Activated CD8-positive, alpha-beta memory T cell treated with anti-CD3 and anti-CD28 coated beads, Interleukin-2, amount 10 ng/mL, durations not matched to agents 7 days and 5 days (primary cell): ENCODE measurements at places on chromosomes 6 and 20.

GRCh38 chr20:24477831-24478547, 8.6 kb downstream of the SYNDIG1 start:
- no peak for DNase-seq

DNA sequence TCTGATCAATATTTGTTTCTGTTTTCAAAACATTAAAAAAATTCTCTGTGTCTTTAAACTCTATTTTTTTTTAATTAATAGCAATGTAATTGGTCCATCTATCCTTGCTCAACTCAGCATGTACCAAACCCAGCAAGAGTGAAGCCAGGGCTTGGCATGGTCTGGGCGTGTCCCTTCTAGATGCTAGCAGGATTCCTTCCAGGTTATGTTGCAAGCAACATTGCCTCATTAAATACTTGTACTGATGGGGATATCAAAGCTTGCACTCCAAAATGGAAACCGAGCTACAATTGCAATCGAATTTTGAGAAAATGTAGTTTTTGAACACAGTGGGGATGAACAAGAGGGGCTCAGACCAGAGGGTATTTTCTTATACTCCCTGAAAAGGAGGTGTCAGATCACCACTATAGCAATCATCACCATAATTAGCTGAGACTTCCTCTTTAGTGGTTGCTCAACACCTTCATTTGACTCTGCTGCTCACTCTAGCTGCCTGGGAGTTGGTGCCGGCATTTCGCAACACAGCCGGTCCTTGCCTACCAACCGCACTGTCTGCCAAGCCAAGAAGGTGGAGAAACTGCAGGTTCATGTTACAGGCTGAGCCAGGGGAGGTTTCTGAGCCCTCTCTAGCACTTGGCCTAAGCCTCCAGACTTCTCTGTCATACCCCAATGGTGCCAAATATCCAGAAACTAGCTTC, 67.8 kb upstream of the RALGAPA2 start:
- DNase-seq: no peak

- peak; percentile 58 for DNase-seq
Measured at GRCh38 chr6:138944412-138944811, 43.6 kb downstream of the REPS1 start.

DNA sequence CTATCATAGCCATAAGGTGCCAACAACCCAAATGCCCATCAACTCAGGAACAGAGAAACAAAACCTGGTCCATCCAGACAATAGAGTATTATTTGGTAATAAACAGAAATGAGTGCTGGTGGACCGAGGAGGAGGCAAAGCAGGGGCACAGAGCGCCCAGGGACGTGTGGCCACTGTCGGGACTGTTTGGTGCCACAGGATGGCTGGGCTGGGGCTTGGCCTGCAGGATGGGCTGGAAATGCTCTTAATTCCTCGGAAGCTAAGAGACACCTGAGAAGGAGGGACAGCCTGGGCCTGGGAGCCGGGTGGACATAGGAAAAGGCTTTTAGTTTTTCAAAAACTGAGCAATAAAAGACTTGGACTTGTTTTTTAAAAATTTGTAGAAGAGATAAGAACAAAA, 216.4 kb downstream of the DLL1 start:
- no peak for DNase-seq

- DNase-seq: no peak
Measured at GRCh38 chr6:70667256-70667710, 400 bp upstream of the SMAP1 start.

GRCh38 chr20:10329387-10330005, 104.5 kb downstream of the MKKS start:
- DNase-seq: no peak

- no peak for DNase-seq
Measured at GRCh38 chr20:53294804-53295203, 298.8 kb downstream of the ZNF217 start.

- DNase-seq: no peak
Measured at GRCh38 chr20:298776-299391, 1.5 kb downstream of the ZCCHC3 start.

DNA sequence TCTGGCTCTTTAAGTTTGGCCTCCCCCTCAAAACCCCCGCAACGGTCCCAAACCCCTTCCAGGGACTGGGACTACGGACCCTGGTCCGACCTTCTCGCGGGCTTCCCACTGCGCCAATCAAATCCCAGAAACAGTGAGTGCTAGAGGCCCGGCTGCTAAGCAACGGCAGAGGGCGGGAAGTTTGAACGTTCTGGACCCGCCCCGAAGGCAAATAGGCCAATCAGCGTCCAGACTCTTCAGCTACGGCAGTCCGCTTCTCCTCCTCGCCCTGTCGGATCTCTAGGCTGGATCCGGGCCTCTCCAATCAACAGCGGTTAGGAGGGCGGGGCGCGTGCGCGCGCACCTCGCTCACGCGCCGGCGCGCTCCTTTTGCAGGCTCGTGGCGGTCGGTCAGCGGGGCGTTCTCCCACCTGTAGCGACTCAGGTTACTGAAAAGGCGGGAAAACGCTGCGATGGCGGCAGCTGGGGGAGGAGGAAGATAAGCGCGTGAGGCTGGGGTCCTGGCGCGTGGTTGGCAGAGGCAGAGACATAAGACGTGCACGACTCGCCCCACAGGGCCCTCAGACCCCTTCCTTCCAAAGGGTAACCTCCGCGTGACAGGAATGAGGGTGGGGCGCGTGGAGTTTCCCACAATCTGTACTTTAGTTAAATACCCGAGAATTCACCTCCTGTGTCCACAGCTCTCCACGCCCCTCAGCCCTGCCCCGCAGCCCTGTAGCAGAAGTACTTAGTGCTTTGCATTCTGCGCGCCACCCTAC, at the start of gene MSH5:
Gene MSH5, plus strand, starts transcription at position 367 of the 758 bp plus-strand sequence. CDS start 462 bp downstream, outside the sequence.
- DNase-seq: peak; percentile 99

DNA sequence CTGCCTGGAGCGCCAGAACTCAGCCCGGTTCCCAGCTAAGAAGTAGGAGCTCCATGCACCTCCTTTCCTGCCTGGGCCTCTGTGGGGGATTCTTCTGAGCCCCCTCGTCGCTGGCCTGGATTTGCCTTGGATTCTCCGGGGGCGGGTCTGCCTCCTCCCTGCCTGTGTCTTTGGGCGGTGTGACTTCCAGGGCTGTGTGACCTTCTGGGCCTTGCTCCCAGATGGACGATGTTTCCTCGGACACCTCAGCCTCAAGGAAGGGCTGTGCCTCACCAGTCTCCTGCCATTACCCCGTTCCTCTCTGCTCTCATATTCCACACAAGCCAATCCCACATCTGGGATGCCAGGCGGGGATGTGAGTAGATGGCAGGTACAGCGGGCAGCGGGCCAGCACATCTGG, 76.8 kb downstream of the ERMARD start:
- DNase-seq: peak; percentile 37

DNA sequence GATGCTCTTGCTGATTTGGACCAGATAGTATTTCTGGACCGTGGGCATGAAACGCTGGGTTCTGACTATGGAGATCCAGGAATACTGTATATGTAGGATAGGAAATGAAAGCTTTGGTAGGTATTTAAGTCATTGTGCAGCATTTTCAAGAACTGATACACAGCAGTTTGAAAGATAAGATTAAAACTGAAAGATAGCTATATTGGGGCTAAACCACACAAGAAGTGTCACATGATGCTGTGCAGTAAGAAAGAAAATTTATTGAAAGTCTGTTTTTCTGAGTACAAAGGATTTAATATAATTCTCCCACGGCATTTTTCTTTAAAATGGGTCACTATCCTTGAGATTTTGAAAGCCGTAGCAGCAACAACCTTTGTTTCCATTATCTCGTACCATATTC, 305 bp downstream of the IL17A start:
- no peak for DNase-seq

GRCh38 chr20:38272961-38273360, 12.4 kb upstream of the KIAA1755 start:
- no peak for DNase-seq

DNA sequence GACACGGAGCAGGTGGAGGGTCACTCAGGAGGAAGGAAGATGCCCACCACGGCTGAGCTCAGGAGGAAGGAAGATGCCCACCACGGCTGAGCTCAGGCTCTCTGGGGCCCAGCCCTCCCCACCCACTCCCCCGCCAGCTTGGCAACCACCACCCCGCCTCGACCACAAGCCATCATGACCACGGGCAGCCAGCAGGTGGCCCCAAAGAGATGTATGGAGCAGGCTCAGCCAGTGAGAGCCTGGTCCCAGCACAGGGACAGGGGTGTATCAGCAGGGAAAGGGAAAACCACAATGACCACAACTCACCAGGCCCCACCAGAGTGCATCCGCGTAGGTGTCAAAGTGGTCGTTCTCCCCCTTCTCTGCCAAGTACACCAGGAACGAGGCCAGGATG, 30.4 kb downstream of the KCNQ2 start:
- peak; percentile 67 for DNase-seq

- no peak for DNase-seq
Measured at GRCh38 chr6:53333439-53334408, 15.0 kb downstream of the ELOVL5 start.

- DNase-seq: no peak
Measured at GRCh38 chr20:24908642-24909041, 40.4 kb upstream of the CST7 start.

GRCh38 chr6:17656092-17656491, 50.6 kb downstream of the NUP153 start:
- no peak for DNase-seq

- DNase-seq: no peak
Measured at GRCh38 chr6:92587525-92587924, 831.8 kb downstream of the EPHA7 start.

- no peak for DNase-seq
Measured at GRCh38 chr6:104753251-104753650, 106.5 kb downstream of the HACE1 start.

GRCh38 chr6:167530951-167531350, 206.1 kb downstream of the TTLL2 start:
- no peak for DNase-seq

DNA sequence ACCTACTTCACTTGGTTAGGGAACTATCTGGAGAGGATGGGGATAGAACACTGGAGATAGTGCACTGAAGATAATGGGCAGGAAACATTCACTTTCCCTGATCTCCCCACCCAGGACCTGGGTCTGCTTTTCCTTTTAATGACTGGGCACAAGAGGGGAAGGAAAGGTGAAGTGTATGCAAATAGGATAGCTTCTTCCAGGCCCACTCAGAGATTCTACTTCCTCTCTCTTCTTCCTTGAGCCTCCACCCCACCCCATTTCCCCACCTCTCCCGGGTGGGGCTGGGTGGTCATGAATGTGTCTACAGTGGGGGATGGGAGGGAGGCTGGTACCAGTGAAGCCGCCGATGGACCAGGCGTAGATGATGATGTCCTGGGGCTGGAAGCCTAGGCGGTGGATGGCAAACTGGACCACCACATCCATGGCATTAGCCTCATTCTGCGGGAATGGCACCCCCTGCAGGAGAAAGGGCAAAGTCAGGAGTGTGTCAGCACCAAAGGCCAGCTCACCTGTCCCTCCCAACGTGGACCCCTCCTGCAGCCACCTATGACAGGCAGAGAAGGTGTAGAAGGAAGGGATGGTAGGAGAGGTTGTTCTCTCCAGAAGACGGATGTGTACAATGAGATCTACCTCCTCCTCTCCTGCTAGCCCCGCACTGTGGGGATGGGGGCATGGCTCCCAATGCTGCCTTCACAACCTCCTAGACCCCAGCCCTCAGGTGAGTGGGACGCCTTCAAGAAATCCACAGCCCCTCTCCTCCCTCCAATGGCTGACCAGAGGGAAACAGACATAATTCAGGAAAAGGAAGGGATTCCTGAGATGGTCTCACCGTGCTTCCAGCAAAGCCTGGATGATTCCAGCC, 8.6 kb upstream of the LY6G5C start:
- no peak for DNase-seq

GRCh38 chr6:10968776-10969175, 75.3 kb downstream of the ELOVL2 start:
- no peak for DNase-seq

GRCh38 chr6:70304616-70305015, 1.7 kb upstream of the COL9A1 start:
- no peak for DNase-seq

DNA sequence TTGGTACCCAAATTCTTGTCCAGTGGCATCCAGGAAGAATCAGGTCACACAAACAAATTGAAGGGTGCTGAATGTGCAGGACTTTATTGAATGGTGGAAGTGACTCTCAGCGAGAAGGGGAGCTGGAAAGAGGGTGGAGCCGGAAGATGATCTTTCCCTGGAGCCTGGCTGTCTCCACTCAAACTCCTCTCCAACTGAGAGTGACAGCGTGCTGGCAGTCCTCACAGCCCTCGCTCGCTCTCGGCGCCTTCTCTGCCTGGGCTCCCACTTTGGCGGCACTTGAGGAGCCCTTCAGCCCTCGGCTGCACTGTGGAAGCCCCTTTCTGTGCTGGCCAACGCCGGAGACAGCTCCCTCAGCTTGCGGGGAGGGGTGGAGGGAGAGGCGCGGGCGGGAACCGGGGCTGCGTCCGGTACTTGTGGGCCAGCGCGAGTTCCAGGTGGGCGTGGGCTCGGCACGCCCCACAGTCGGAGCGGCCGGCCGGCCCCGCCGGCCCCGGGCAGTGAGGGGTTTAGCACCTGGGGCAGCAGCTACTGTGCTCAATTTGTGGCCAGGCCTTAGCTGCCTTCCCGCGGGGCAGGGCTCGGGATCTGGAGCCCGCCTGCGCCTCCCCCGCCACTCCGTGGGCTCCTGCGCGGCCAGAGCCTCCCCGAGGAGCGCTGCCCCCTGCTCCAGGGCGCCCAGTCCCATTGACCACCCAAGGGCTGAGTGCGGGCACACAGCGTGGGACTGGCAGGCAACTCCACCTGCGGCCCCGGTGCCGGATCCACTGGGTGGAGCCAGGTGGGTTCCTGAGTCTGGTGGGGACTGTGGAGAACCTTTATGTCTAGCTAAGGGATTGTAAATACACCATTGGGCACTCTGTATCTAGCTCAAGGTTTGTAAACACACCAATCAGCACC, 26.7 kb upstream of the MBOAT1 start:
- no peak for DNase-seq

DNA sequence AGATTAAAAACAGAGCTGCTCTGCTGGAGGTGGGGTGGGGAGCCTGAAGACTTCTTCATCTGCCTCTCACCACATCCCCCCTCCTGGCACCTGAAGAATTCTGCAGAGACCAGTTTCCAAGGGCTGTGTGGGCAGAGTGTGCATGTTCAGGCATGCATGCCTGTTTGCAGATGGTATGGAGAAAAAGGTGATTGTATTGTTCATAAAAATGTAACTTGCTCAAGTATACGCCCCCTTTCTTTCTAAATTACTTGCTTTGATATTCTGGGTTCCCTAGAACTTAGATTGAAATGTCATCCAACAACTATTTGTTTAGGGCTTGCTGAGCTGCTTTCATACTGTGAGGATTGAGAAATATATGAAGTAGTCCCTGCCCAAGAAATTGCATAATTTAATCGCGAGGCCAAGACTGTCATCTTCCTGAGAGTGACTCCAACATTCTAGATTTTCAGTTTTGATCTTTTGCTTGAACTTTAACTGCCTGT, 83.6 kb downstream of the LCA5 start:
- DNase-seq: no peak

- DNase-seq: no peak
Measured at GRCh38 chr6:3803627-3804468, 45.3 kb upstream of the FAM50B start.
